ENCODE measurements at places on chromosomes 5 and 9.
A peak's percentile ranks its signal among the peaks of the same experiment; 100 is the strongest.

DNA sequence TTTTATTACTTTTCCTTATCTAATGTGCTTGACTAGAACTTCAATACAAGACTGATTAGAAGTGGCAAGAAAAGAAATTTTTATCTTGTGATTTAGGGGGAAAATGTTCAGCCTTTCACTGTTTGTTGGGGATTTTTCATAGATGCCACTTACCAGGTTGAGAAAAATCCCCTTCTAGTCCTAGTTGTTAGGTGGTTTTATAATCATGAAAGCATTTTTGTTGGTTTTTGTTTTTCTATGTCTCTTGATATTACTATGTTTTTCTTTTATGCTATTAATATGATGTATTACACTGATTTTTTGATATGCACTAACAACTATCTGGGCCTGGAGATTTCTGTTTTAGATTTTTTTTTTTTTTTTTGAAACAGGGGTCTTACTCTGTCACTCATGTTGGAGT is 134.0 kb downstream of the PARP8 start:
- no peak for DNase-seq

DNA sequence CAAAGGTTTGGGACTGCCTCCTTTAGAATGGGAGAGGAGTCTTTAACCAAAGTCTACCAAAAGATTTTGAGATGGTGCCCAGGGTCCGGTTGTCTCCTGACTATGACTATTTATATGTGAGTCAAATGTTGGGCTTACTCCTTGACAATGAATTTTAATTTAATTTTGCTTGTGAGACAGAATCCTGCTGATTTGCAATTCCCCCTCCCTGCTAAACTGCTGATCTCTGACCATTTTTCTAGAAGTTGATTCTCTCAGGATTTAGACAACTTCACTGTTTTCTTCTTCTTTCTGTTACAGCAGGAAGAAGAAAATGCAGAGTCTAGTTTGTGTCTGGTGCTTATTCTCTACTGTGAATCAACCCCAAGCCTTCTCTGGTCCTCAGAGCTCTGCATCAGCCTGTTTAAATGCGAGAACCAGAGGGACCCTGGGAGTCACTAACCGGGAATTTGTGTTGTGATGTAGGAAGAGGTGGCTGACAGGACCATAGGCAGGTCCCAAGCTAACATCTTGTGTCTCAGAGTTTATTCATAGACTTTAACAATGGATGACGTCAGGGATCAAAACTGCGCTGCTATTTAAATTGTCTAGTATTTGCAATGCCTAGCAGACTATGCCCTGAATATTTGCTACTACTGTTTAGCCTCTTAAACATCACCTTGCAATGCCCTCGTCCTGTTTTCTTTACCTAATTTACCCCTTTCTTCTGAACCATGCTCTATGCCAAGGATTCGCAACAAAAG is 124.0 kb upstream of the TAF11L2 start:
- DNase-seq = no peak

- no peak for DNase-seq
Observed at GRCh38 chr9:76911971-76912370, 6.1 kb upstream of the PRUNE2 start.

GRCh38 chr5:141878711-141879425 is 658 bp upstream of the PCDH1 start:
- DNase-seq = peak; percentile 92

- DNase-seq = no peak
Observed at GRCh38 chr5:43288269-43288831, 24.9 kb downstream of the HMGCS1 start.

GRCh38 chr5:175691761-175692160 is 33.9 kb downstream of the HRH2 start:
- no peak for DNase-seq

GRCh38 chr5:73759771-73760170 is 133.8 kb downstream of the ARHGEF28 start:
- DNase-seq = no peak

GRCh38 chr9:117247266-117247665 is 167.6 kb downstream of the ASTN2 start:
- no peak for DNase-seq

GRCh38 chr5:170436335-170436734 is 47.2 kb upstream of the KCNMB1 start:
- no peak for DNase-seq

DNA sequence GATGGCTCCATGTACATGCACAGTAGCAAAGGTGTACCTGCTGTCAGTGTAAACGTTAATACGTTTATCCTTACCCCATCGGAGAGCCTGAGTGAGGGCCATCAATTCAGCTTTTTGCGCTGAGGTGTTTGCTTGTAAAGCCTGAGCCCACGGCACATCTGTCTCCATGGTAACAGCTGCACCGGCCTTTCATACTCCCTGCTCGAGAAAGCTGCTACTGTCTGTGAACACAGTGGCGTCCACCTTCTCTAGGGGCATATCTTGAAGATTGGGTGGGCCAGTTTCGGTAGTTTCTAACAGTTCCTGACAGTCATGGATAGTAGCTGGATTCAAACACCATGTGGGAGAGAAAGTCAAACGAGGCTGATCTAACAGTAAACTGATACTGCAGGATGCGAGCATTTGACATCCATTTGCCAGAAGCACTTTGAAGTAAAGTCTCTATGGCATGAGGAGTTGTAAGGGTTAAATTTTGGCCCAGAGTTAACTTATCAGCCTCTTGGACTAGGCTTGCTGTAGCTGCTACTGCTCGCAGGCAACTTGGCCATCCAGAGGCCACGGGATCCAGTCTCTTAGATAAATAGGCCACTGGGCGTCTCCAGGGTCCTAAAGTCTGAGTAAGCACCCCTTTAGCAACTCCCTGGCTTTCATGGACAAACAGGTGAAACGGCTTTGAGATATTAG is 21.0 kb upstream of the RHOBTB3 start:
- peak; percentile 29 for DNase-seq

DNA sequence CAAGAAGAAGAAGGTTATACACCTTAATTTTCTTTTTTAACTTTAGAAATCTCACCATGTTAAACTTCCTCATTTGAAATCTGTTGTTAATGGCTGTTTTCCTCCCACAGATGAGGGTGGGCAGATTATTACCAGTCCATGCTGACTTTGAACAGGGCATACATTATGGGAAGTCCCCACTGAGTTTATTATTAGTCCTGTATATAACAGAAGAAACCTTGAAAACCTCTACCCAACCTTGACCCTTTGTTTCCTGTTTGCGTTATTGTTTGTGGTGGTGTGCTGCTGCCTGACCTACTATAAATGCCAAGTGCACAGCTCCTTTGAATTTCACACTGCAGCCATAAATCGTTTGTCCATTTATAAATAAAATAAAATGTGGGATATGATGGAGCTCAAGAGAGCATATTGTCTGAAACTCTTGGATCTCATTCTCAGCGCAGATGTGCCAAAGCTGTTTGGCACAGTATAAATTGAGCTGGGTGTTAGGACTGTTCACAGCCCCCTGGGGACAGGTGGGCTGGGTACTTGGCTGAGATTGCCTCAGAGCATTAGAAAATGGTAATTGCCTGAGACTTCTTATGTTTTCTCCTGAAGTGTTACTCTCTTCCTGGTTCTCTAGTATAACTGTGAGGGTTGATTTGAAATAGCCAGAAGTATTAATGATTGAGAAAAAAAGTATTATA is 139.6 kb downstream of the SPATA31D1 start:
- no peak for DNase-seq

GRCh38 chr9:120917929-120918762 is 8.4 kb downstream of the TRAF1 start:
- DNase-seq = no peak

- DNase-seq = peak; percentile 25
Observed at GRCh38 chr5:29518176-29518575, 1675.3 kb upstream of the CDH6 start.

- no peak for DNase-seq
Observed at GRCh38 chr5:88818296-88818695, 64.7 kb downstream of the MEF2C start.

GRCh38 chr5:29005386-29005785 is 1967.0 kb upstream of the CDH9 start:
- peak; percentile 23 for DNase-seq

DNA sequence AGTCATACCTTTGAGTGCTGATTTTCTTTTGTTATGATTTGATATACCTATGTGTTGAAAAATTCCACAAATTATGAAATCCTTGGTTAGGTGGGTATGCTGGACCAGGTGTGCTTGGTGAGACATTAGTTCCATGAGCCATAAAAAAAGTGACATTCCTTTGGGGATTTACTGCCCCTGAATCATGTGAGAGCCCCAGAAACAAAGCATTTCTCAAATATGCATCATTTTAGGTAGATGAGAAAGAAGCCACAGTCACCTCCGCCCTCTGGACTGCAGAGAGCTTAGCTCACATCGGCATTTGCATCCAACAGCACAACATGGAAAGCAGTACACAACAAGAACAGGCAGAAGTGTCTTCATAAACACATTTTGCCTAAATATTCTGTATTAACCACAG is 55.3 kb downstream of the DAP start:
- no peak for DNase-seq

DNA sequence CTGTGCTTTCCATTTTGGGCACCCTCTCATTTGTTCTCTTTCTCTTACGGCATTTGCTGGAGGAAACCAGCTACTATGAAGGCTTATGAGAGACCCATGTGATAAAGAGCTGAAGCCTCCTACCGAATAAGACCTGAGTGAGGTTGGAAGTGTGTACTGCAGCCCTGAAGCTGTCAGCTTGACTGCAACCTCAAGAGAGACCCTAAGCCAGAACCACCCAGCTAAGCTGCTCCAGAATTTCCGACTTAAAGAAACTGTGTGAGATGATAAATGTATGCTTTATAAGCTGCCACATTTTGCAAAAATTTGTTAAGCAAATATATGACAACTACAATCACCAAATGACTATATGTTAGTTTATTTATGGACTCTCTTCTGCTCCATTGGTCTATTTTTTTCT is 151.7 kb upstream of the PTPRD start:
- no peak for DNase-seq

- DNase-seq = no peak
Observed at GRCh38 chr9:31302620-31303418, 1081.6 kb upstream of the ACO1 start.

DNA sequence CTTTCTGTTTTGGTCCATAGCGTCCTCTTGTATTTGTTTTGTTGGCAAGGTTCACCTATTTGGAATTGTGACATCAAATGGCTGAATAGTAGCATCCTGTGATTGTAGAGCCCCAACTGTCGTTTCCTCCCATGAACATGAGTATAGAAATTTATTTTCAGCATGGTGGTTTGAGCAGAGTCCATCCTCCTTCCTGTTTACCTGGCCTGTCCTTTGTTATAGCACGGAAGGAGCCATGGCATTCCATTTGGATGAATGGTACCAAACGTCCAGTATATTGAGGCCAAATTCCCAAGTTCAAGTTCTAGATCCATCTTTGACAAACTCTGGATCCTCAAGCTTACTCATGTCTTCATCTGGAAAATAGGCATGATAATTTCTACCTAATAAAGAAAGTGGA is 16.8 kb downstream of the RASGRF2 start:
- DNase-seq = no peak

- DNase-seq = no peak
Observed at GRCh38 chr5:39201160-39201780, 18.1 kb downstream of the FYB1 start.

DNA sequence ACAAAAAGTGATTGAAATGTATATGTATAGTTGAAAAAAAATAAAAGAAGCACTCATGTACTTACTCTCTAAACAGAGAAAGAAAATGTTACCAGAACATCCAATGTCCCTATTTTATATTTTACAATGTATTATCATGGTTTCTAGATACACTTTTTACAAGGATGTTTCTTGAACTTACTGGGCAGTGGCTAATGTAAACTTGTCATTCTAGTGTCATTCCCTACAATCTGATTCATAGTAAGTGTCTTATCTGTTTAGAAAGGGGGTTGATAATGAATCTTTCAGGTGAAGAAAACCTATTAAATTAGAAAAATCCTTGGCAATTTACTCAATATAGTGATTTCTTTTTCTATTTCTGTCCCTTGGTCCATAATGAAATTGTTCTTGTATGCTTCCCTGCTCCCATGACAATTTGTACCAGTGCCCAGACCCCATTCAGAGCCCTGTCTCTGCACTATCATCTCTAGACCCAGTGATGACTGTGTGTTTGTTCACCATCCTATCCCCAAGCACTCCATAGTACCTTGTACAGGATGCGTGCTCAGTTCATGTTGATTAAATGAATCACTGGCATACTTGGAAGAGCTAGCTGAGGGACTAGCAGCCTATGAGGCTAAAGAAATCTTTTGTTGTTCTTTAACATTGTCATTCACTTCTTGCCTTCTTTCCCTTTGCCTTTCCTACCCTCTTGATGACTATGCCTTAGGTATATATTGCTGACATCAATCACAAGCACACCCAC is 101.2 kb downstream of the HMHB1 start:
- DNase-seq = no peak

All from BE2C (cell line).